ENCODE measurements at places on chromosomes 2 and 18.

DNA sequence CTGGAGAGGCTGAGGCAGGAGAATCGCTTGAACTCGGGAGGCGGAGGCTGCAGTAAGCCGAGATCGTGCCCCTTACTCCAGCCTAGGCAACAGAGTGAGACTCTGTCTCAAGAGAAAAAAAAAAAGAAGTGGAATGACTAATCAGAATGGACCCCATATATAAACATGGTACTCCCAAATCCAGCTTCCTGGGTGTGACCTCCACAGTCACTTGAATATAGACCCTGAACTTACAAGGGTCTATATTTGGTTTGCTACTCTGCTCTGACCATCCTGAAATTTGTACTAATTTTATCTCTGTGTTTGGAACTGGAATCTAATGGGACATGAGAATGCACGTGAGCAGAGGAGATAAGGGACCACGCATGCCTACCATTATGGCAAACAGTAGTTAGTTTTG lies 275.0 kb downstream of the TNS1 start:
- no peak for DNase-seq

- DNase-seq = no peak
These were observed 232.8 kb downstream of the PIK3C3 start for GRCh38 chr18:42187611-42188380.

GRCh38 chr2:145021962-145022665 lies 502.2 kb upstream of the ZEB2 start:
- no peak for DNase-seq

GRCh38 chr18:28834889-28835288 lies 658.0 kb upstream of the CDH2 start:
- DNase-seq = no peak

GRCh38 chr2:12930391-12930790 lies 213.7 kb downstream of the TRIB2 start:
- DNase-seq = no peak

- no peak for DNase-seq
These were observed 657 bp downstream of the SGPP2 start for GRCh38 chr2:222424729-222425671.

DNA sequence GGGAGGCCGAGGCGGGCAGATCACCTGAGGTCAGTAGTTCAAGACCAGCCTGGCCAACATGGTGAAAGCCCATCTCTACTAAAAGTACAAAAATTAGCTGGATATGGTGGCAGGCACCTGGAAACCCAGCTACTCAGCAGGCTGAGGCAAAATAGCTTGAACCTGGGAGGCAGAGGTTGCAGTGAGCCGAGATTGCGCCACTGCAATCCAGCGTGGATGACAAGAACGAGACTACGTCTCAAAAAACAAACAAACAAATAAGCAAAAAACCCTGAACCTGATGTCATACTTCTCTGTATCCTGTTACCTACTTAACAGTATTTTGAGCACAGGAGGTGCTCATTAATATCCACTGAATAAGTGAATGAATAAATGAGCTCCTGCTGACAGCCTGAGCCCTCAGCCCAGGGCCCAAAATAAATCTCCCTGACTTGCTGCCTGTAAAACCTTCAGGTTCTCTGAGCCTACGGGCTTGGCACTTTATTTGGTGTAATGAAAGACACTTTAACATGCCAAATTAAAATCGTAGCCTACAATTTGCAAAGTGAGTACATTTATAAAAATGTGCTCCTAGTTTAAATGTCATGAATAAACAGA lies 215.1 kb downstream of the ZNF385B start:
- DNase-seq = no peak

GRCh38 chr2:237547841-237548416 lies 18.4 kb upstream of the PRLH start:
- DNase-seq = no peak

DNA sequence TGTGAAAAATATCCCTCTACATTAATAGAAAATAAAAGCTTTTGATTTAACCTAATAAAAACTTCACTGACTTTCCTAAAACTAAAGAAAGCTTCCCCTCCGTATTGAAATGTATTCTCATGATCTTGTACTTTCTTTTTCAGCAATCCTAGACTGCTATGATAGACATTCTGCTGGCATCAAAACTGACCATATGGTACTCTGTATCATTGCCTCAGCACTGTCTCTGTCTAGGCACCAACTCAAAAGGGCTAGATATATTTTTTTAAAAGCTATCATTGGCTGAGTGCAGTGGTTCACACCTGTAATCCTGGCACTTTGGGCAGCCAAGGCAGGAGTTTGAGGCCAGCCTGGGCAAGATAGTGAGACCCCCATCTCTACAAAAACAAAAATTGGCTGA lies 32.9 kb downstream of the CDKL4 start:
- no peak for DNase-seq

DNA sequence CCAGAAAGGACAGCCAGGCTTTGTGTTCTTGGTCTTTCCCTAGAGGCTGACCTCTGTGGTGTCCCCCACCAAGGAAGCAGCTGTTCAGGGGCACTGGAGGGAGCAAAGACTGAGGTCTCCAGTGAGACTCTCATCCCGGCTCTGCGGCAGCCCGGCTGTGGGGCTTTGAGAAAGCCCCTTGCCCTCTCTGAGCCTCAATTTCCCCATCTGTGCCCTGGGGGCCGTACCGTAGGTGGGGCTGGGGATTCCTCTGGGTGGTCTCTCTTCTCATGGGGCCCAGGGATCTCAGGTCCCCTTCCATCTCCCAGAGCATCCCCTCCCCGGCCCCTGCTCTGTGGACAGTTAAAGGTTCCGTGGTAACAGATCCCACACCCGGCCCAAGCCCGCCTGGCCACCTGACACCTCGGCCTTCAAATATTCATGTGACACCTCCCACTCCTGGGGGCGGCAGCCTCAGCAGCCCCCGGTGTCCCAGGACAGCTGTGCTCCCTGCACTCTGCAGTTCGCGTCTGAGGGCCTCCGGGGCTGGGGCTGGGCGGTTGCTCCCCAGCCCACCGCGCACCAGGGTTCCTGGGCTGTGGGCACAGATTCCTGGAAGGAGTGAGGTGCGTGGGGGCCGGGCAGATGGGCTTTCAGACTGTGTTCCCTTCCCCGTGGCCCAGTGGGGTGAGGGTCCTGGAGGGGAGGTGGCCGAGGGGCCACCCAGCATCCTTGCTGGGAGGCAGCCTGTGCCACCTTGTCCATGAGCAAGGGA lies 15.1 kb upstream of the KLHL30 start:
- no peak for DNase-seq

GRCh38 chr2:199070322-199070949 lies 387.3 kb downstream of the SATB2 start:
- no peak for DNase-seq

All from activated T-helper 1 cell treated with anti-CD3 and anti-CD28 coated beads, Interleukin-2, amount 50 U/mL, for 16 hours (primary cell).